Progenitor cell of endocrine pancreas (in vitro differentiated cells): ENCODE measurements at places on chromosomes 3 and 15. TPM values are rescaled to one million over a fixed set of nuclear protein-coding genes. Genes with fewer than 3 reads are reported as not detected.

C2CD4A gene
- 0.17 and 0.20 TPM in 2 replicates for total RNA-seq

ZBTB47 gene
- total RNA-seq: 9.1 and 9.7 TPM in 2 replicates

PCLAF gene
- total RNA-seq: 25.0 and 33.7 TPM in 2 replicates

DNA sequence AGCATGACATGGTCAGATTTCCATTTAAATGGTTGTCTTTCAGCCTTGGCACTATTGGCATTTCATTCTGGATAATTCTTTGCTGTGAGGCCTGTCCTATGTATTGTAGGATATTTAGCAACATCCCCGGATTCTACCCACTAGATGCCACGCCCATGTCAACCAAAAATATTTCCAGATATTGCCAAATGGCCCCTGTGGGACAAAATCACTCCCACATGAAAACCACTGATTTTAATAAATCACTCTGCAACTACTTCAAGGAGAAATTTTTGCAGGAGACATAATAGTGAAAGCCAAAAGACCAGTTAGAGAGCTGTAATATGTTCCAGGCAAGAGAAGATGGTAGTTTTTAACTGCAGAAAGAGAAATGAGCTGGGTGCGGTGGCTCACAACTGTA is 55.9 kb upstream of the RARB start:
- DNase-seq: no peak

ZNF619 gene
- total RNA-seq: 7.3 and 7.8 TPM in 2 replicates

DNA sequence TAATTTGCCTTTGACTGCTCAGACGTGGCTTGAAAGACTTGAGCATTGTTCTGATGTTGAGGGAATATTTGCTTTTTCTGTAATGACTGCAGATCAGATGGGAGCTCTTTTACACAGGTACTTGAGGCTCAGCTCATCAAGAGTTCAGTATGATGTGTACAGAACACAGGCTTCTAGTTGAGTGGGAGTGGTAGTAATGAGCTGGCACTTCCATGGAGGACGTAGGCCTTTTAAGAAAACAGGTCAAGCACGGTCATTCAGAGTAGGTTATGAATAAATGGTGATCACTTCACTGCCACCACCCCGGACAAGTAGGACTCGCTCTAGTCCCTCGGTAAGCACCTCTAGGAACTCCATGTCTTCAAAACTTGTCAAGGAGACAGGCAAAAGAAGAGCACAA is 8.8 kb downstream of the EMC4 start:
- DNase-seq: no peak

DNA sequence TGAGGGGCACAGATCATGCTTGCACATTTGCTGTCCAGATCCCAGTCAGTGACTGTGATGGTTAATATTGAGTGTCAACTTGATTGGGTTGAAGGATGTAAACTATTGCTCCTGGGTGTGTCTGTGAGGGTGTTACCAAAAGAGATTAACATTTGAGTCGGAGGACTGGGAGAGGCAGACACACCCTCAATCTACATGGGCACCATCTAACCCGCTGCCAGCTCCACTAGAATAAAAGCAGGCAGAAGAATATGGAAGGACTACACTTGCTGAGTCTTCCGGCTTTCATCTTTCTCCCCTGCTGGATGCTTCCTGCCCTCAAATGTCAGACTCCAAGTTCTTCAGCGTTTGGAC is 5.1 kb downstream of the GP9 start:
- DNase-seq: no peak

- DNase-seq: no peak
Observed at GRCh38 chr3:62238431-62238830, 134.9 kb downstream of the FEZF2 start.

- no peak for DNase-seq
Observed at GRCh38 chr3:107589454-107589853, 66.7 kb downstream of the BBX start.

- DNase-seq: no peak
Observed at GRCh38 chr3:178419071-178419470, 117.2 kb upstream of the KCNMB2 start.

- DNase-seq: no peak
Observed at GRCh38 chr3:126872701-126873342, 110.1 kb upstream of the PLXNA1 start.

GRCh38 chr3:71694358-71694999 is 30.7 kb downstream of the EIF4E3 start:
- no peak for DNase-seq
